ENCODE measurements at places on chromosomes 4 and X. TPM values are rescaled to one million over a fixed set of nuclear protein-coding genes. Genes with fewer than 3 reads are reported as not detected.

GRCh38 chr4:189656641-189657040 is 284.0 kb upstream of the FRG1 start:
- DNase-seq = no peak

DNA sequence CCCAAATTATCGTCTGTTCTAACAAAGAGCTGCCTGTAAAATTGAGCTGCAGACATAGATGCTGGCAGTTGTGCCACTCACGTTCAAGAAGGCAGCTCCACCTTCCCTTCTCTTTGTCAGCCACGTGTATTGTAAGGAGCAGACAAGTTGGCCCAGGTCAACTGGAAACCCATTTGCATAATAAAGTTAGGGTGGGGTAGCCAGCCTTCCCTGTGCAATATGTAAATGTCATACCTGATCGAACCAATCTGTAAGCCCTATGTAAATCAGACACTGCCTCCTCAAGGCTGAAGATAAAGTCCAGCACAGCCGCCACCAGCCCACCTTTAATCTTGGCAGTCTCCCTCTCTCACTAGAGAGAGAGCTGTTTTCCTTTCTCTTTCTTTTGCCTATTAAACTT is 117.2 kb downstream of the TMEM144 start:
- DNase-seq = no peak

DNA sequence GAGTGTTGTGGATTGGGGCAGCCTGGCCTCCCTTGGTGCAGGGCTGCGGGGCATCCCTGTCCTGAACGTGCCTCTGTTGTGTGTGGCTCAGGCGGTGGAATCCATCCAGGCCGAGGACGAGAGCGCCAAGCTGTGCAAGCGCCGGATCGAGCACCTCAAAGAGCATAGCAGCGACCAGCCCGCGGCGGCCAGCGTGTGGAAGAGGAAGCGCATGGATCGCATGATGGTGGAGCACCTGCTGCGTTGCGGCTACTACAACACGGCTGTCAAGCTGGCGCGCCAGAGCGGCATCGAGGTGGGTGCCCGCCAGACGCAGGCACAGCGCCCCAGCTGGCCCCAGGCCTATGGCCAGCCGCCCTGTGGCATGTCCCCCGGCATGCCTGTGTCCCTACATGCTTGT is 25.6 kb downstream of the MAEA start:
- no peak for DNase-seq

- DNase-seq = no peak
Measured at GRCh38 chrX:121028419-121028818, 19.0 kb upstream of the GLUD2 start.

DNA sequence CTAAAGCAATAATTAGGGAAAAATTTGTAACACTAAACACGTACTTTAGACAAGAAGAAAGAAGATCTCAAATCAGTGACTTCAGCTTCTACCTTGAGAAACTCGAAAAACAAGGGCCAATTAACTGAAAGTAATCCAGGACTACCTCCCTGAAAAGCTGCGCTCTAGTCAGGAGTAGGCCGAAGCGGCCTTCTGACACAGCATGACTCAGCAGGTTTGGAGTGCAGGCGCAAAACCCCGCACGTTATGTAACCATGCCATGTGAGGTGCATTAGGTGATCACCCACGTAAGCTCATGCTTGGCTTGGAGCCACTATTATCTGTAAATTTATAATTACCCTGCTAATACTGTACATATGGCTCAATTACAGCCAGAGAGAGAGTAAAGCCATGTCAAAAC is 52.8 kb upstream of the CCDC149 start:
- DNase-seq = no peak

The TRIM60 gene
- polyA plus RNA-seq = not detected

DNA sequence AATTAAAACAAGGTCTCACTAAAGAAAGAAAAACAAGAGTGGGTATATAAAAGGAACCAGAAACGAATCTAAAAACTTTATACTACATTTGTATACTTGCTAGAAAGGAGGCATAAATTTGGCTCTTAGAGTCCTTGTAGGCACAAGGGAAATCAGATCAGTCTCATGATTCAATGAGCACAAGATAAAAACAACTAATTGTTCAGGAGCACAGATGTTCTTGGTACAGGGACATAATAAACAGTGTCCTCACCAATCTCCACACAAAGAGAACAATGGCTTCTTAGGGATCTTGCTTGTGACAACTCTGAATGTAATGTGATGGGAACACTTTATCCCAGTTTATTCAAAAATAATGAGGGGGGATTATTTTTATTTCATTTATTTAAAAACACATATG is 28.3 kb downstream of the TMEM144 start:
- no peak for DNase-seq

The DNASE1L1 gene
- 13.1 TPM for polyA plus RNA-seq

The MAGEE2 gene
- 0.70 TPM for polyA plus RNA-seq

GRCh38 chr4:175306436-175306835 is 388.3 kb downstream of the ADAM29 start:
- DNase-seq = no peak

GRCh38 chr4:107834241-107834794 is 9.6 kb downstream of the SGMS2 start:
- no peak for DNase-seq

The MTNR1A gene
- 1.7 TPM for polyA plus RNA-seq

DNA sequence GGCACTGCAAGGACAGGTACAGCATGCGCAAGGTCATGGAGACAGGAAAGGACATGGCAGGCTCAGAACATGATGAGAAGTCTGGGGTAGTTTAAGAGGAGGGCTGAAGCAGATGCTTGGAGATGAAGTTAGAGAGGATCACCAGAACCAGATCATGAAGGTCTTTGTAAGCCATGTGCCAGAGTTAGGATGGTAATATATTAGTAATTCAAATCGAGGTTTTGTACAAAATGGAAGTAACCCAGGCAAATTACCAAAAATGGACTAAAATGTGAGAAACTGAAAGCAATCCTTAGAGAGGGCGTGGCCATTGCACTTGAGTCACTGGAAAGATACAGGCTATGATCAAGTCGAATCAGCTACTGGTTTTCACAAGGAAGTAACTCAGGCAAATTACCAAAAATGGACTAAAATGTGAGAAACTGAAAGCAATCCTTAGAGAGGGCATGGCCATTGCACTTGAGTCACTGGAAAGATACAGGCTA is 13.5 kb downstream of the RXFP1 start:
- DNase-seq = no peak

DNA sequence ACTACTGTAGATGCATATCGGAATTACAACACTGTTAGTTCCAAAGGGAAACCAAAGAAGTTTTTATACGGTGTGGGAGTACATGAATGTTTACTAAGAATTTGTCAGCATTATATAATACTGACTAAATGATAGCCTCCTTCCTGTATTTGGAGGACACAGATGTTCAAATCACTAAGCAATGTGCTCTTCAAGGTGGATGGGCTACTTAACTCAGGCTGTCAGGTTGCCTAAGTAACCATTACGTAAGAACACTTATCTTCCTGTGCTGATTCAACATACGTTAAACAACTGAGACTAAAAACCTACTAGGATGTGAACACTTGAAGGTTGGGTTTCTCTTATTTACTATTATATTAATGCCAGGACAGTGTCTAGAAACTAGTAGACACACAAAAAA is 81.9 kb upstream of the HPGD start:
- DNase-seq = no peak

The NFKB1 gene
- polyA plus RNA-seq = 25.4 TPM

- DNase-seq = no peak
Measured at GRCh38 chrX:30468471-30468870, 109.1 kb downstream of the TASL start.

DNA sequence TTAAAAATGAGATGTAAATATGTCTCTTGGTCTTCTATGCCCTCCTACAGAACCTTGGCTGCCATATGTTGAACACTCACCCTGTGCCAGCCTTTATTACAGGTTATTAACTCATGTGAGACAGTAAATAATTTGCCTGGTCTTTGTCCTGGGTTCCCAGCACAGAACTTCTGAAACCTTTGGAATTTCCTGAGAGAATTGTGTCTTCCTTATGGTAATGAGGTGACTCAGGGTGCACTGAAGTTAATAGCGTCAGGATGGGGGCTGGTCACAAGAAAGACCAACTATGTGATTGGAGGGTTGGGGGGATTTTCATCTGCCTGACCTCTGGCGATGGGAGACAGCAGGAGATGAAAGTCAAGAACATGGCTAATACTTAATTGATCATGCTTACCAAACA is 289.8 kb upstream of the STS start:
- no peak for DNase-seq

The SMC1A gene
- 113 TPM for polyA plus RNA-seq

The HNRNPD gene
- polyA plus RNA-seq = 698 TPM

DNA sequence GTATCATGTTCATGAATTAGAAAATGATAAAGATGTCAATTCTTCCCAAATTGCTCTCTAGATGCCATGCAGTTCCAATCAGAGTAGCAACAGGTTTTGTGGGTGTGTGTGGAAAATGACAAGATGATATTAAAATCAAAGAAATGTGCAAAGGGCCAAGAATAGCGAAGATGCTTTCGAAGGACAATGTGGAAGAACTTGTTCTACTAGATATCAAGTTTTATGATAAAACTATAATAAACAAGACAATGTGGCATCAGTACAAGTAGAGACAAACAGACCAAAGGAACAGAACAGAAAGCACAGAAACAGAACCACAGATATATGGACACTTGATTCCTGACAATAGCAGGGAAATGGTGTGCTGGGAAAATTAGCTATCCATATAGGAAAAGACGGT is 9.0 kb downstream of the TAB3 start:
- no peak for DNase-seq

The PLK4 gene
- 36.7 TPM for polyA plus RNA-seq

DNA sequence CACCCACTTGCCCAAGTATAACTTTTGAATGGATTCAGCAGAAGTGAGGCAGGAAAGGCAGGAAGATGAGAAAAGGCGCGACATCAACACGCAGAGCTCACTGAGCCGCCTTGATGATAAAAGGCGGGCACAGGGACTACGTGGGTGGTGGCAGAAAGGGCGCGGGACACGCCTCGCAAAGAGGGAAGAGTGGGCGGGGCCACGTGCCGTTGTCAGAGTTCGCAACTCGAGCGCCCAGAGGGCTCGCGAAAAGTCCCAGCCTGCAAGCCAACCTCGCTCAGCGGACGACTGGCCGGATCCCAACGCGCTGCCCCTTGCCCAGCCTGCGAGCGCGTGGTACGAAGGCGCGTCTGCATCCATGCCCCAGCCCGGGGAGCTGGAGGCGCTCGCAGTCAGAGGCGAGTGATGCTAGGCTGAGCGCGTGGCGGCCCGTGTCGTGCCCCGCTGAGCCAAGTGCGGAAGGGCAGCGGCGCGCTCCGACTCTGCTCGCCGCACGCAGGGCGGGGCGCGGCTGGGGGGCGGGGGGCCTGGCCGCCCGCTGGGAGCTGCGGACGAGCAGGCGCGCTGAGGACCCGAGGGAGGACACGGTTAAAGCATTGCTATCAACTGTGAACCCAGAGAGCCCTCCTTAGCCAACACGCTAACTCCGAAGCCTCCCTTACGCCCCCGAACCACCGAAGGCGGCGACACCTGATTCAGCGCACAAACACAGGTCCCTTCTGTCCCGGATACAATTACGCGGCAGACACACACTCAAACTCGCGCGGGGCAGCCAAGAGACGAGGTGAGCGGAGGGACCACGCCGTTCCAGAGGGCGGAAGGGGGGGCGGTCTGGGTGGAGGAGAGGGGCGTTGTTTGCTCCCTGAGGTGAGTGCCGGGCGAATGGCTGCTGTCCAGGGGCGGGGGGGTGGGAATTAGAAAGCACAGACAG is at the start of gene UGT8:
Gene UGT8 (plus strand): TSS at position 617 of the 931 bp plus-strand sequence. CDS start 24,074 bp downstream, outside the sequence.
- peak; percentile 50 for DNase-seq

GRCh38 chr4:5024673-5025072 is 5.4 kb upstream of the CYTL1 start:
- no peak for DNase-seq

The RBMXL3 gene
- not detected for polyA plus RNA-seq

- no peak for DNase-seq
Measured at GRCh38 chrX:154458116-154458953, at the start of gene PLXNA3. Gene PLXNA3, plus strand, starts transcription at chrX:154458281. Its CDS starts 1,903 bp downstream, at chrX:154460184.

The ZBTB49 gene
- polyA plus RNA-seq = 8.5 TPM

DNA sequence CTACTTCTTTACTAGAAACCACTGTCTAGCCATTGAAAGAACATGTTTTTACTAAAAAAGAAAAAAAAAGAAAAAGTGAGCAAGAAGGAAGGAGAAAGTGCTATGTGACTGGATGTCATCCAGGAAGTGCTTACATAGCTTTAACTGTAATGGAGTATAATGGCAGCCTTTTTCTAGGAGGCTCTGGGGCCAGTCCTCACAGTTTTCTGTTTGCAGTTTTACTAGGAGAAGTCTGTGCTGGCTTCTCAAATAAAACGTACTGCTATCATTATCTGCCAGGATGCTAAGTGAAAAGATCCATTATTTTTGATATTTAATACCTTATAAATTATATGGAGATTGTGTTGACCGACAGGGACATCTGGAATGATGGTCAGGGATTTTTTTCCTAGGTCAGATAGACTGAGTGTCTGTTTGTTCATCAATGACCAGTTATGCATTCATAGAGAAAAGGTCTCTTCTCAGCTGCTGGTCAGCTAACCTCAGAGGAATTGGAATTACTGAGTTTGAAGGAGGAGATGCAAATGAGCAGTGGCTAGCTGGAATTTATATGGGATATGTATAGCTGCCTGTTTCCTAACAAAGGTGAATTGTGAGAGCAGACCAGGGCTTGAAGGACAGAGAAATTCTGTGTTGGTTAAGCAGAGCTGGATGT is 21.7 kb downstream of the LPAR4 start:
- DNase-seq = no peak

GRCh38 chr4:47624031-47624441 is 139.0 kb downstream of the ATP10D start:
- no peak for DNase-seq

The RNF4 gene
- polyA plus RNA-seq = 68.7 TPM

Data from left kidney (tissue), 8 donors.